Body of pancreas (tissue), 4 donors: ENCODE measurements at places on chromosomes 12 and 14.

- no peak for DNase-seq
Measured at GRCh38 chr12:126397071-126397581, 1331.9 kb downstream of the AACS start.

DNA sequence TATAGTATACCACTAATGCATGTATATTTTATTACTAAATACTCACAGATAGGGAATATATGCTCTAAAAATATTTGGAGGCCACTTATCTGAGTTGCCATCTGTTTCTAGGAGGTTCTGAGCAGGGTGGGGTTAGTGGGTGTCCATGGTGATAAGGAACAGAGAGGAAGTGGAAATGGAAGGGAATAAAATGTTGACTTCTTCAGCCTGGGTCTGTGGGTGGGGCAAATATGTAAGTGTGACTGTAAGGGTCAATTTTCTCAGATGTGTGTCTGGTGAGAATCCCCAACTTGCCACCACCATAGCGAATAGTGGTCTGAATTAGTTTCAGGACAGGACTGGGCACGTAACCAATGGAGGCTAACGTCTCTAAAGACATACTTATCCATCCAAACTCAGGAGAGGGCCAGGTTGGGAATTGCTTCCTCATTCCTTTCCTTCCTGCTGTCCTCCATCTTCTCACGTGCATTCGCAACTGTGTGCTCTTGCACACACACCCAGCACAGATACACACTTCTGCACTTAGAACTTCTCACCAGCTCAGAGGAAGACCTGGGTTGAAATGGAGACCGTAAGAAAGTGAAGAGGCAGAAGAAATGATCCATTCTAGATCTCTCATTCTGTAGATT lies 54.2 kb upstream of the GZMB start:
- DNase-seq, result no peak

- no peak for DNase-seq
Measured at GRCh38 chr14:102424520-102424919, 61.8 kb downstream of the TECPR2 start.

GRCh38 chr12:26937443-26937862 lies 328 bp downstream of the INTS13 start:
- DNase-seq, result no peak

- no peak for DNase-seq
Measured at GRCh38 chr14:74563233-74563585, 48.8 kb downstream of the LTBP2 start.

- no peak for DNase-seq
Measured at GRCh38 chr14:84797326-84797725, 732.6 kb upstream of the FLRT2 start.

GRCh38 chr14:57981817-57982560 lies 116.1 kb upstream of the SLC35F4 start:
- no peak for DNase-seq

- DNase-seq, result no peak
Measured at GRCh38 chr12:3364661-3365462, 126.1 kb upstream of the PRMT8 start.

DNA sequence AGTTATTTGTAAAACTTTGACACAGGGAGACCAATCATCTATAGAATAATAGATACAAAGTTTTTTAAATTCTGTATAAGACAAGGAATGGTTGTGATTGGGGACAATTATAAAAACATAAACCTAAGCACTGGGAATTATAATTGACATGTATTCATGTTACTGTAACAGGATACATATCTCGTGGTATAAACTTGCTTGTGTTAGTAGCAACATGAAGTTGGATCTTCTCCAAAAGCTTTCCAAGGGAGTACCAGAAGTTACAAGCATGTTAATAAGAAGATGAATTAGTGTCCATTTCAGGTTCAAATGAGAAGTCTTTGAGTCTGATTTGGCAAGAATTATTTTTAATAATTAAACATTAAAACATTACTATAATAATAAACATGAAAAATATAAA lies 42.2 kb downstream of the CDKL1 start:
- DNase-seq, result no peak

DNA sequence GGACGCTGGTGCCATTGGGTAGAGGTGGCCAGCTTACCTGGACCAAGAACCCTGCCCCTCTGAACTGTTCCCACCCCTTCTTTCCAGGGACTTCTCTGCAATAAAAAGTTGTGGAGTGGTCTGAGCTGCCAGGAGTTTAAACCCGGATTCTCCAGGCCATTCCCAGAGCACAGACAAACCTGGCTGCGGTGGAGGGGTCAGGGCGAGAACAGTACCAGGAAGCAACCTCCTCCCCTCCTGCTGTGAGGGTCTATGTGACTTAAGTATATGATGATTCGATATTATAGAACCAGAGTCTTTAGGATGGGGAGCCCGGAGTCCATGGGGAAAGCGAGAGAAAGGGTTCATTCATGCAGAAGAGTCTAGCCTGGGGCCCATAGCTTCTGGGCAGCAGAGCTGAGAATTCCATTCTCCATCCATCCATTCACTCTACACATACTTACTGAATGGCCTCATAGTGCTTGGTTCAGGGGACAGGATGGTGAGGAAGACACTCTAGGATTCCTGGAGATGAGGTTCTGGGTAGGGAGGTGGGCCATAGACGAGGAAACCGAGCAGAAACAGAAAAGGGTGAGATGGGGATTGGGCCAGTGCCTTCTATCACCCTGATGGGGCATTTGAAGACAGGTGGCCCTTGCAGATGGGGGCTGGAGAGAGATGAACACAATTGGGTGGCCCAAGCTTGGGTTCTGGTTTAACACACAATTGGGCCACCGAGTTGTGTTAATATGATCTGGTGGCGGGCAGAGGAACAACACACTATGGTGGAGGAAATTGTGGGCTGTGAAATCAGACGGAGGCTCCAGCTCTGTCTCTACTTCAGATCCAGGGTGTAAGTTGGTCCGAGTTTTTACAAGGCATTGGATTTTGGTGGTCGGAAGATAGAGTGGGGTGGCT lies 5.2 kb downstream of the KRT86 start:
- DNase-seq, result no peak
